ENCODE measurements at places on chromosomes 11 and 22. TPM values are rescaled to one million over a fixed set of nuclear protein-coding genes. Genes with fewer than 3 reads are reported as not detected.
A peak's percentile ranks its signal among the peaks of the same experiment; 100 is the strongest.

DNA sequence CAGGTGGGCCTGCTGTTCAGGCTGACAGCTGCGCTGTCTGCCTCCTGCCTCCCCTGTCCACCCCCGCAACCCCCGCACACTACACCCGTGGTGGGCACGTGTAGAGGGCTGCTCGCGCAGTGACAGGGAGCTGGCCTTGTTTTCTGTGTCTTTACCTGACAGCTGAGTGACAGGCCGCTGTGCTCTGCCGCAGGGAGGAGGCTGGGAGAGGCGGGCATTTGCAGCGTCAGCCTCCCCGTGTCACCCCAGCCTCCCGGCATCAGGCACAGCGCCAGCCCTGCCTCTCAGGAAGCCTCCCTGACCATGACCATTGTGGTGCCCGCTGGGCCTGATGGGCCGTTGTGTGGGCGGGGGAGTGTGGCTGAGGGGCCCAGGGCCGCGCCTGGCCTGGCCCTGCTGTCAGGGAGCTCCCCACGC is 32.0 kb upstream of the RELT start:
- no peak for DNase-seq

DNA sequence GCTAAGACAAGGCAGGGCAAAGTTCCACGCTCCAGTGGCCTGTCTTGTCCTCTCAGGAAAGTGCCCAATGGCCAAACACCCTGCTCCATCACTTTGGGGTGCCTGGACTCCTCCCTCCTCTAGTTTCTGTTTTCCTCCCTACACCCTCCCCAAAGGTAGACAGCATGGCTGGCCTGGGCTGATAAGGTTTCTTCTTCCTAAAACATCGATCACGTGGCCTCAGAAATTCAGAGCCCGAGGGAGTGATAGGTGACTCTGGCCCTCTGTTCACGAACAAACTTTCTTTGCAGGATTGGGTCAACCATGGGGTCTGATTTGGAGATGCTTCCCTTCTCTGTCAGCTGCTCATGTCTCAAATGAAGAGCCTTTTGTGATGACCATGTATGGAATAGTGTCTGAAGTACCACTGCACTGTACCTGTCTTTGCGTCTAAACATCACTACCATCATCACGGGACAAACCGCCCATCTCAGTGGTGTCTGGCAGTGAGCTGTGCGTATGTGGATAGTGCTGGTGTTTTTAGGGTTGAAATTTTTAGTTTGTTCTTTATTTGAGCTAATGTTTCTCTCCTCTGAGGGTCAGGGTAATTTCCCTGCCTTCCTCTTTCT is 6.1 kb downstream of the MICAL2 start:
- DNase-seq: no peak

DNA sequence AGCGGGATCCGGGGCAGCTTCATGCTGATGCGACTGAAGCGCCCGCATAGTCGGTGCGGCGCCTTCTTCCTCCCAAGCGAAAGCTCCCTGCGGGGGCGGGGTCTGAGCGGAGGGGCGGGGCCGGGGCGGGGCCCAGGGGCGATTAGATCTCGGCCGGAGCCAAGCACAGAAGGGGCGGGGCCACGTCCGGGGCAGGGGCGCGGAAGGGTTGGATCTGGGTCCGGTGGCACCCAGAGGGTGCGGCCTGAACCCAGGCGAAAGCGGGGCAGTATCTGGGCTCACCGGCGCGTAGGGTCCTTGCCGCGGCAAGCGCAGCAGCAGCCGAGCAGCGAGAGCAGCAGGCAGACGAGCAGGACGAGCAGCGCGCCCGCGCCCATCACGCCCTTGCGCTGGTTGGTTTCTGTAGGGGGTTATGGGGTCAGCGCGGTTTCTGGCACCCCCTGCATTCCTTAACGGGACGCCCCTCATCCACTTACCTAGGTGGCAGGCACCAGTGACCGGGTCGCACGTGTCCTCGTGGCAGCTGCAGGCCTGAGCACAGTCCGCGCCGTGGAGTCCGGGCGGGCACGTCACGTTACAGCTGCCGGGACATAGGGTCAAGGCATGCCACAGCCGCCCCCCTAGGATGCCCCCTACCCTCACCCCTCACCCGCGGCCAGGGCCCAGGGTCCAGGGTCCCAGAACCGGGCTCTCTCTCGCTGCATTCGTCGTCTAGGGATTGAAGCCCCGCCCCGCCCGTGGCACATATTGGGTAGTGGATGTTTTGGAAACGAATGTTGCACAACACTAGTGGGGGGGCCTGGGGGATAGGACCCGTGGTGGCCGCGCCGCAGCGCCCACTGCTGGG is 8.1 kb downstream of the SCARF2 start:
- peak; percentile 86 for DNase-seq

- DNase-seq: peak; percentile 68
Observed at GRCh38 chr11:76796511-76797198, 13.5 kb downstream of the TSKU start.

GRCh38 chr11:111422494-111423249 is 43.6 kb upstream of the POU2AF1 start:
- DNase-seq: no peak

GRCh38 chr11:39145346-39145745 is 2314.1 kb downstream of the LRRC4C start:
- no peak for DNase-seq

DNA sequence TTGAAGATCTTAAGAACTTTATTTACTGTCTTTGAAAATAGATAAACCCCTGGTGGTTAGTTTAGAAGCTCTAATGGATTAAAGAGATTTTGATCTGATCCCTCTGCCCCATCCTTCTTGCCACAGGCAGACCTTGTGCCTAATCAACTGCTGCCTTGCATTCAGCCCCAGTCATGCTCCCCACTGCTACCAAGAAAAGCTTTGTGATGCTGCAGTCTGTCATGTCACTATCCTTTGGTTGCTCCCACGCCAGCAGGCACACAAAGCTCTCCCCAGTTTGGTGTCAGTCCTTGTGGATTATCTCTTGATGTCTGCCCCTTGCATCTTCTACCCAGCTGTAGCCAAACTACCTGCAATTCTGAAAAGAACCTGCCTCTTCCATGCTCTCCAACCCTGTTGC is 112.2 kb downstream of the MTNR1B start:
- DNase-seq: no peak

GRCh38 chr11:47552056-47552565 is 821 bp downstream of the CELF1 start:
- no peak for DNase-seq

- peak; percentile 42 for DNase-seq
Observed at GRCh38 chr11:1728301-1728700, 22.1 kb downstream of the IFITM10 start.

- no peak for DNase-seq
Observed at GRCh38 chr11:36248436-36248835, 40.8 kb downstream of the COMMD9 start.

- DNase-seq: no peak
Observed at GRCh38 chr11:117481885-117482284, 154.2 kb downstream of the CEP164 start.

DNA sequence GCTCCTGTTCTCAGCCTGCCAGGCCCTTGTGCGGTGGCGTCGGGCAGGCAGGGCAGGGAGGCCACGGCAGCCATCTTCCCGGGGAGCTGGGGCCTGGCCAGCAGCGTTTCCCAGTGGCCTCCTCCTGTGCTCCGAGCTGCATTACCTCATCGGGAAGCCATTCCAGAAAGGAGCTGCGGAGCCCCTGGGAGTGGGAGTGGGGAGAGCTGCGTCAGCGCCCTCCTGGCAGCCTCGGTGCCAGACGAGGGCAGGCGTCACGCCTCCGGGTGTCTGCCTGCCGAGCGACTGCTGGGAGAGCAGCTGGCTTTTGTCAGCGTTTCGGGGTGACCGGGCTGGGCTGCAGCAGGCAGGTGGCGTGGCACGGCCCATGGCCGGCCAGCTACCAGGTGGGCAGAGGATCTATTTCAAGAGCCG is 30.9 kb upstream of the WNT7B start:
- peak; percentile 95 for DNase-seq

- DNase-seq: no peak
Observed at GRCh38 chr22:42646569-42647525, 2.3 kb downstream of the CYB5R3 start.

DNA sequence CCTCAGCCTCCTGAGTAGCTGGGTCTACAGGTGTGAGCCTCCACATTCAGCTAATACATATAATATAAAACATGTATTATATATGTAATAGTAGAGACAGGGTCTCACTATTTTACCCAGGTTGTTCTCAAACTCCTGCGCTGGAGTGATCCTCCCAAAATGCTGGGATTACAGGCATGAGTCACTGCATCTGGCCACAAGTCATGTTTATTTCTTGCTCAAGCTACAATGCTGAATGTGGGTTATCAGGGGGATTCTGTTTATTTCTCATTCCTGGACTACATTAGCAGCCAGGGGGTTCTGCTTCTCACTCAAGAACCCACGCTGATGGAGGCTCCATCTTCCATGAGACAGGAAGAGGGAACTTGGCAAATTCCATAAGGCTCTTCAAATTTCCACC is 24.8 kb downstream of the FOLR3 start:
- DNase-seq: no peak

DNA sequence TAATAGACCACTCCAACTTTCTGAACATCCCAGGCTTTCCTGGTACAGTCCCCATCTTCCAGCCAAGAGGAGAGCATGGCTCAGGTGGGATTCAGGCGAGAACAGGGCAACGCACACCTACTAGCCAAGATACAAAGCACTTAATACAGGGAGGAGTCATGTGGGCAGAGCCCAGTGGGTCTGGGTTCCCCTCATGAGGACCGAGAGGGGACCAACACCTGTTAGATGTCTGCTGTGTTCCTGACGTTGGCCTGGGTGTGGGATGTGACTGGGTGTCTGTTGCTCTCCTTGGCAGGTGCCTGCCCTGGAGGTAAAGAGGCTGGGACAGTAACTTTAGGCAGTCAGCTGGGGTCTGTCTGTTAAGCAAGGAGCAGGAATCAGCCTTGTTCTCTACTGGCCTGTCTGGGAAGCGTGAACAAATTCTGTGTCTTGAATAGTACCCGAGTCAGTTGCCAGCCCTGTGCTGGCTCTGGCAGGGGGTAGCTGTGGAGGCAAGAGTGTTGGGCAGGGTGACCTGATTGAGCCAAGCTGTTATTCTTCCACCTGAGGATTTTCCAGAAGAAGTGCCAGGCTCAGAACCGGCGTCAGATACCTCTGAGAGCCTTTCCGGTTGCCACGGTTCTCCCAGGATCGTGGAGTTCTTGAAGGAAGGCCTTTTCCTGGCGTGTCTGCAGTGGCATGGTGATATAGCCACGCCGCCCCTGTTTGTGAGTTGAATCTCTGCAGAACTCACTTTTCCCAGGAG is 56.3 kb downstream of the BCR start:
- DNase-seq: no peak

DNA sequence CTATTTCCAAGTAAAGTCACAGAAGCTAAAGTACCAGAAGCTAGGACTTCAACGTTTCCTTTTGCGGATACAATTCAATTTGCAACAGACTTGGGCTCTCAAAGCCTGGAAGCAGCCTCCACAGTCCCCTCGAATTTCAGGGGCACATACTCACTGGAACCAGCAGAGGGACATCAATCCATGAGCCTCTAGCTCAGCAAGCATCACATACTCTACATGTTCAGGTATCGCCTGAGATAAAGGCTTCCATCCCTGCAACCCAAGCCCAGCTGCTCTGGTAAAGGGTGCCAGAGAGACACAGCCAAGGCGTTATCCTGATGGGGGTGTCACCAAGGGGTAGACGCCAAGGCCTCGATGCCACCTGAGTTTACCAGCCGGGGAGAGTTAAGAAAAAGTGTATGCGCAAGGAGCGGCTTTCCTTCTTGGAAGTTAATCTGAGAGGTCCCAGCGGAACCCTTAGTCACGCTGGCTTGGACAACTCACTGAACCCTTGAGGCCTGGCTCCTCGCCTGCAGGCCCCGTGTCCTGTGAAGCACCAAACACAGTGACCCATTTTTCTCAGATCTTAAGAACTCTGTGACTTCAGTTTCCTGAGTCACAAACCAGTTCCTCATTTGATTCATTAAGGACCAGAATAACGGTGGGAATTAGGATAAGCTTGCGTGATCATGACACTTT is 13.0 kb downstream of the LTO1 start:
- peak; percentile 87 for DNase-seq

DNA sequence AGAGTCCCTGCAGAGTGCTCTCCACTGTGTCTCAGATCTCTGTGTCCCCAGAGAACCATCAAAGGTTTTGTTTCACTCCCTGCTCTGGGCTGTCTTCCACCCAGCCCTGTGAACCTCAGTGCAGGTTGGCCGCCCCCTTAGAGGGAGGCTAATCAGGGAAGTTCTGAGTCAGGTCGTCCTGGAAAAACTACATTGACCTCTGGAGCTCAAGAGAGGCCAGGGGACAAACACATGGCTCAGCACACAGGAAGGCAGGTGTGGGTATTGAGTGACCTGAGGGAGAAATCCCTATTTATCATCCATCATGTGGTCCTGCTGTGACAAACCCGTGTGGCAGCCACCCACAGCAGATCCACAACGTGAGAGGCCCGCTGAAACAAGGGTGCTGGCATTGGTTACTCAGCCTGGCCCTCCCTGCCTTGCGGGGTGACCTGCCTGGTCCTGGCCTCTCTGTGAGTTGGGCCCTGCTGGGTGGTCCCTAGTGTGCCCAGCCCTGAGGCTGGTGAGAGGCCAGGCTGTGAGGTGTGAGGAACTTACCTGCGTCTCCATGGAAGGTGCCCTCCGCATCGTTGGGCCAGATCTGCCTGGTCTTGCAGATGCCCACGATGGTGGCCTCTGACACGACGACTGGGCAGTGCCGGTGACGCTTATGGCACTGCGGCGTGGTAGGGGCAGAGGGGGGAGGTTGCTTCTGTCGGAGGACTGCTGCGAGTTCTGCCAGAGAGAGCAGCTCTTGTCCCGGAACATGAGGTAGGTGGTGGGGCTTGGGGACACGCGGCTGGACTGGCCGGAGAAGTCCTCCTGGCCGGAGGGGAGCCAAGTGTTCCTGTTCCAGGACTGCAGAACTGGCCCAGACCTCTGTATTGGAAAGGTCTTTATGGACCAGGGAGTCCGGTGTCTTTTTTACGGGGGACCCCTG is 669 bp upstream of the BCR start:
- DNase-seq: no peak

The FOLR3 gene
- total RNA-seq: 3.6 TPM

The MRGPRX4 gene
- not detected for total RNA-seq

The MS4A4A gene
- 30.1 TPM for total RNA-seq

The OR5B21 gene
- not detected for total RNA-seq

The OSBP2 gene
- total RNA-seq: 2.1 TPM

The BARX2 gene
- not detected for total RNA-seq

The MTFP1 gene
- 3.7 TPM for total RNA-seq

The BATF2 gene
- 1.7 TPM for total RNA-seq

The OR2AG2 gene
- 0.10 TPM for total RNA-seq

The ANGPTL5 gene
- 1.1 TPM for total RNA-seq
